ENCODE measurements at places on chromosomes 6 and 20.

- peak; percentile 47 for DNase-seq
Observed at GRCh38 chr20:43914311-43915210, at the start of gene TOX2. TOX2 (plus strand) TSS chr20:43914852; CDS start chr20:43914892, 40 bp downstream.

DNA sequence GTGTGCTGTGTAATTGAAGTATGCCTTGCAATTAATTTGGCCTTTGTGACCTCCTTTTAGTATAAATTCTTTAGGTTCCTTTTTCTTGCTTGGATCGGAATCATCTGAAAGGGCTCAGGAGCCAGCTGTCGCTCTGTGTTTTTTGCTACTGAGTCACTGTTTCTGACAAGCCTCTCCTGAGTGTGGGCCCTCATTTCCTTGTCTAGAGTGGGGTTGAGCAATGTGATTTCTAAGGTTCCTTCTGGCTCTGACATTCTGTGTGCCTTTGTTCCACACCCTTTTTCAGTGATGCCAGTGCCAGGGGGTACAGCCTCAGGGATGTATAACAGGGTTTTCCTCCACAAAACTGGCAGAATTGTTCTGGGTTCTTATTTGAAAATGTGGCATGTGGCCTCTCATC lies 26.5 kb downstream of the DAAM2 start:
- DNase-seq = no peak

- no peak for DNase-seq
Observed at GRCh38 chr6:159056432-159056831, 11.6 kb upstream of the TAGAP start.

GRCh38 chr6:45586216-45587171 lies 208.8 kb upstream of the SUPT3H start:
- peak; percentile 65 for DNase-seq

DNA sequence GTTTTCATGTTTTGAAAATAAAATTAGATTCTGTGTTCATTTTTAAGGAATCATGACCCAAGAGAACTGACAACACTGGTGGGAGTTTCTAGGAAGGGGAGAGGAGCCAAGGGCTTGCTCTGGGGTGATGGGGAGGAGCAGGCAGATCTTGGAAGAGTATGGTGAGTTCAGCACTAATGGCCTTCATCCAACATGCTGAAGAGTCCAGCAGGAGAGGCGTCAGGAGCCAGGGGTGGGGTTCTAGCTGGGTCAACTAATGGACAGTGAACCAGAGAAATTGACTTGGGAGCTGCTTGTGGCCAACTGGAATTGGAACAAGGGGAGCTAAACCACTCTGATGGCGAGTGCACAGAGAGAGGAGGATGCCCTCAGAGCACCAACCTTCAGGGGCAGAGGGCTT lies 107.1 kb downstream of the MRPL14 start:
- no peak for DNase-seq

DNA sequence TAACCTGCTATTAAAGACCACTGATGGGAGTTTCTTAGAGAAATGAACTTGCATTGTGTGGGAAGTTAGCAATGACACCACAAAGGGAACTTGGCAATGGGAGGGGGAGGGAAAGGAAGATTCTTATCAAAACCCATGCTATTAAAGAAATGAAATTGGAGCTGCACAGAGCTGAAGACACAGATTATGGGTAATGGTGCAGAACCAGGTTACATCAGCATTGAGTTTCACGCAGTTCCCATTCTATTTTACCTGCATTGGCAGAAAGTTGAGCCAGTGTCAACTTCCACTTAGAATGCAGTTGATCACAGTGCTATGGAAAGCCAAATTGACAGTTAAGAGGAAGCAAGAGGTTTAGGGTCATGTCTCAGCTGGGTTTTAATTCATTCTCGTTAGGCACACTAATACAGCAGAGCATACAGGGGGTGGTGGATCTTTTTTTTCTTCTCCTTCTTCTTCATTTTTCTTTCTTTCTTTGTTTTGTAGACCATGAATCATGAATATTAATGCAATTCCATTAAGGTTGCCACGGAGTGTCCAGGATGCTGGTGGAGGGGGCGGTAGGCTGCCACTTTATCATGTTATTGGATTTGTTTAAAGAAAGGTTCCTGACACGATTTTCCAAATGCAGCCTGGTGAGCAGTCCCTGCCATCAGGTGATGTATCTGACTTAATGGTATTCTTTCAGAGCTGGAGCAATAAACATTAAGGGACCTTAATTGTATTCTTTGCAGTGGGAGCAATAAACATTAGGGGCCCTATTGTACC lies 1092.0 kb upstream of the MAP3K7 start:
- no peak for DNase-seq

- no peak for DNase-seq
Observed at GRCh38 chr6:63289269-63289872, 30.4 kb downstream of the LGSN start.

DNA sequence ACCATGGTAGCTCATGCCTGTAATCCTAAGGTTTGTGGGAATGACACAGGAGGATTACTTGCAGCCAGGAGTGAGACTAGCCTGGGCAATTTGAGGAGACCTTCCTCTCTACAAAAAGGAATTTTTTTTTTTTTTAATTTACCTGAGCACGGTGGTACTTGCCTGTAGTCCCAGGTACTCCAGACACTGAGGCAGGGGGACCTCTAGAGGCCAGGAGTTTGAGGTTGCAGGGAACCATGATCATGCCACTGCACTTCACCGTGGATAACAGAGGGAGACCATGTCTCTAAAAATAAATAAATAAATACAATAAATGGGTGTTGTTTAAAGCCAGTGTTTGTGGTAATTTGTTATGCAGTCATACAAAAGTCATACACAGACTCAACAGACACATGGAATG lies 2.4 kb upstream of the HLA-F start:
- no peak for DNase-seq

GRCh38 chr6:155523821-155524651 lies 68.4 kb upstream of the NOX3 start:
- peak; percentile 28 for DNase-seq

GRCh38 chr20:58723628-58723984 lies 31.0 kb downstream of the NPEPL1 start:
- no peak for DNase-seq

DNA sequence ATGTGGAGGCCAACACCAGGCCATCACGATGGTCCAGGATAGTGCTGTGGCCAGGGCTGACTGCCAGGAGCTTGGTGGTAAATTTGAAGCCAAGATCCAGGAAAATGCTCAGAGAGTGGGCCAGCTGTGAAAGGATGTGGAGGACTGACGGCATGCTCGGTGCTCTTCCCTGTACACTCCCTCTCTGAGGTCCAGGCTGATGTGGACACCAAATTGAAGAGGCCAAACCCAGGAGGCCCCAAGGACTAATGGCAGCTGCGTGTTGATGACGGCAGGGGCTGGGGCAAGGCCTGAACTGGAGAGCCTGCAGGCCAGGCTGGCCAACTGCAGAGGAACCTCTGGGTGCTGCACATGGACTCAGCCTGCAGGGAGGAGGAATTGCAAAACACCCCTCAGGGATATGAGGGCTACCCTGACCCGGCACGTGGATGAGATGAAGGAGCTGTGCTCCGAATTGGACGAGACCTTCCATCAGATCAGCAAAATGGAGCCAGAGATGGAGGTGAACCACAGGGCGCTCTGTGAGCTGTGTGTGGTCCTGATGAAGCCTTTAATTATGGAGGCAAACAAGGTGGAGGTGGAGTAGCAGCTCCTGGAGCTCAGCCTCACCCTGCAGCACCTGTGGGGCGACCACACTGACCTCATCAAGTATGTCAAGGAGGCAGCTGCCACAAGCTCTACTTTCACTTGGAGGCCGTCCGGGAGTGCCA lies 6.9 kb upstream of the RAET1E start:
- peak; percentile 8 for DNase-seq

DNA sequence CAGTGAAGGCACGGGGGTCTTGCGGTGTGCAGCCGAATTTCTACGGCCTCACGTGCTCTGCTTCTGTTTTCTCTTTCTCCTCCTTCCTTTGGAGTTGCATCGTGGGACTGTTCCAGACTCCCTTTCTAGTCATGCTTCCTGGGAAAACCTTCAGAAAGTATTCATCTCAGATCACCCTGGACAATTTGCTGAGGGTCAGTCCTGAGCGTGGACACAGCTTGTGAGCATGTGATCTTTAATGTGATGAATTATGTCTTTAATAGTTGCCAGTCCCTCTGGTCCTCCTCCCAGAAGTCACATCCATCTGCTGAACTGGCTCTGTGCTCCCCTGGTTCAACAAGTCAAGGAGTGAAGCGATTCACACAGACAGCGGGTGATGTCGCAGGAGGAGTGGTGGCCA lies 145.0 kb upstream of the PDE10A start:
- no peak for DNase-seq

GRCh38 chr6:35063701-35064280 lies 77.3 kb downstream of the TCP11 start:
- no peak for DNase-seq

- no peak for DNase-seq
Observed at GRCh38 chr6:5507131-5507681, 245.9 kb downstream of the FARS2 start.

DNA sequence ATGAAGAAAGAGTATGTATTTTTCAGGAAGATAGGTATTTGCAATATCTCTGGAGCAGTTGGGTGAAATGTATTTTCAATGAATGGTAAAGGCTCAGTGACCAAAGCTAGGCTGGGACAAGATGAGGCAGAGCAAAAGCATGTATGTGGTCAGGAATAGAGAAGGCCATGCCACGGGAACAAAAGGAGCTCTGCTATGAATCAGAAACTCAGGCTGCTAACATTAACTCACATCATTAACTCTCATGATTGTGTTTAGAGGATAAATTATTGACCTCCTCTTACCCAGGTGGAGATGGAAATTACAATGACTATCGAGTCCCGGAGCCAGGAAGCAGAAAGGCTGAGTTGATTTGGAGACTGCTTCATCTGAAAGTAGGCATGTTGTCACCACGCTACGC lies 220.2 kb downstream of the FUT9 start:
- no peak for DNase-seq
